ENCODE measurements at places on chromosomes 7 and 10.

DNA sequence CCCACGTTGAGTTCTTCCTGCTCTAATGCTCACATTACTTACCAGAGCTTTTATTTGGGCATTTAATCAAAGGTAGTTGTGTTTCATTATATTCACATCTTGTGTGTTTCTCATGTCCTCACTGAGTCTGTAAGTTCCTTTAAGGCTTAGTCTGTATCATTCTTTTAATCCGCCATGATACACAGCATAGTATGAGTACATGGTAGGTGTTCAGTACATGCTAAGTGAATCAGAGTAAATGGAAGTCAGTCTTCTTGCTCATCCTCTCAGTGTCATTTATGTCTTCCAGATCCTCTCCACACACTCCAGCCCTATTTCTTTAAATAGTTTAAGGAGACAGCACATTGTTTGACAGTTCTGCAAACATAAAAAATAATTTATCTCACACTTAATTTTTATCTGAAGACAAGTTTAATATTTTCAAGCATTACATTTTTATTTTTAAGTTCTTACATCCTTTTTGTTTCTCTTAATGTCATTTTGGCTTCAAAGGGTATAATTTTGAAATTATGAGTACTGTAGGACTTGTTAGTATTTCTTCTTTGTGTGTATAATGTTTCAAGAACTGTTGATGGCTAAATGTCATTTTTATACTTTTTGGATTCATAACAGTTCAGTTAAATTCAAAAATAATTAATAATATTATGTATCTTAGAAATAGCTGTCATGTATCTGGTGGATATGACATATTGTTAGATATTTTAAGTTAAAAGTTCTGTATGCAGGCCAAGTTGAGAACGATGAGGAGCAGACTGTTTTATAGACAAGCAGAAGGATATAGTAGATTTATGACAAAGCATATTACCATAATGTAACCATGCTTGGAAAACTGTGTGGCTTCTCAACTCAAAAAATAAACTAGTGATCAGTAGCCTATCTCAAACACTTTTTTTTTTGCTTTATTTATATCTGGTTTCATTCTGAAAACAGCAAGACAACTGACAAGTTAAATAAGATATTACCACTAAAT, 342.7 kb downstream of the LRMDA start:
- DNase-seq, result no peak

- no peak for DNase-seq
Observed at GRCh38 chr10:72727130-72727529, 35.2 kb downstream of the MCU start.

GRCh38 chr7:101133621-101134398, 6.9 kb downstream of the SERPINE1 start:
- DNase-seq, result no peak

DNA sequence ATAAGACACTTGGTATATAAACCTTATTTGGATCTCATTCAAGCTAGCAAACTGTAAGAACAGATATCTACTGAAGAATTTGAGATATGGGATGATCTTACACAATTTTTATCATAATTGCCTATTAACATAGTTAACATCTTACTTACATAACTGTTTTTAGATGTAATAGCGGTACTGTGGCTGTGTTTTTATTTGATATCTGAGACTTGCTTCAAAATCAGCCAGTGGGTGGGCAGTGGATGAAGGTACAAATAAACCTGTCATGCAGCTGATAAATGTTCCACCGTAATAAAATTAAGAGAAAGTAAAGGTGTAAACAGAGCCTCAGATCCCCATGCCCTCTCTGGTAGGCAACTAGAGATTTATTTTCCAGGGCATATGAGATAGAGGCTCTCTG, 28.4 kb upstream of the PTPRN2 start:
- DNase-seq, result no peak

- DNase-seq, result no peak
Observed at GRCh38 chr7:44157116-44158080, 16.3 kb upstream of the MYL7 start.

GRCh38 chr10:11294831-11295450, 277.3 kb downstream of the CELF2 start:
- no peak for DNase-seq

DNA sequence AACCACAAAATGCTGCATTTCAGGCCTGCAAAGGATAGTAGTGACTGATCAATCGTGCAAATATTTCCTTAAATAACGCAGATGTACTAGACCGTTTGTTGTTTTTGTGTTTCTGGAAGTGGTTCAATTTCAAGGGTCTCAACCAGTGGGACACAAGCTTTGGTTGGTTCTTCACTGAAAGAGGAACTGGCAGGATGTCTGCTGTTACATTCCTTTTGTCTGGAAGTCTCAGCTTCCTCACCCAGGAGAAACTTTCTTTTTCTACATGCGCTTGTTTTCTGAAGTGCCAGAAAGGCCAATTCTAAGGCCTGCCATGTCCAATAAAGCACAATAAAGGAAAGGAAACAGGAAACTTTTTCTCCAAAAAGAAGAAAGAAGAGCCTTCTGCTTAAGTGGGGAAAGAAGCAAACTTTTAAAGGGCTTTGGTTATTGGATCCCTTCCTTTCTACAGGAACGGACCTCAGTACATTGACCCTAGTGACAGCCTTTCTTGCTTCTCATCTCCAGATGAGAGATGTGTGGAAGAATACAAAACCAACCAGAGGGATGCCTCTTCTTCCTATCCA, 4.1 kb downstream of the DKK1 start:
- DNase-seq, result no peak

- no peak for DNase-seq
Observed at GRCh38 chr10:70323697-70324338, 40.0 kb upstream of the NPFFR1 start.

DNA sequence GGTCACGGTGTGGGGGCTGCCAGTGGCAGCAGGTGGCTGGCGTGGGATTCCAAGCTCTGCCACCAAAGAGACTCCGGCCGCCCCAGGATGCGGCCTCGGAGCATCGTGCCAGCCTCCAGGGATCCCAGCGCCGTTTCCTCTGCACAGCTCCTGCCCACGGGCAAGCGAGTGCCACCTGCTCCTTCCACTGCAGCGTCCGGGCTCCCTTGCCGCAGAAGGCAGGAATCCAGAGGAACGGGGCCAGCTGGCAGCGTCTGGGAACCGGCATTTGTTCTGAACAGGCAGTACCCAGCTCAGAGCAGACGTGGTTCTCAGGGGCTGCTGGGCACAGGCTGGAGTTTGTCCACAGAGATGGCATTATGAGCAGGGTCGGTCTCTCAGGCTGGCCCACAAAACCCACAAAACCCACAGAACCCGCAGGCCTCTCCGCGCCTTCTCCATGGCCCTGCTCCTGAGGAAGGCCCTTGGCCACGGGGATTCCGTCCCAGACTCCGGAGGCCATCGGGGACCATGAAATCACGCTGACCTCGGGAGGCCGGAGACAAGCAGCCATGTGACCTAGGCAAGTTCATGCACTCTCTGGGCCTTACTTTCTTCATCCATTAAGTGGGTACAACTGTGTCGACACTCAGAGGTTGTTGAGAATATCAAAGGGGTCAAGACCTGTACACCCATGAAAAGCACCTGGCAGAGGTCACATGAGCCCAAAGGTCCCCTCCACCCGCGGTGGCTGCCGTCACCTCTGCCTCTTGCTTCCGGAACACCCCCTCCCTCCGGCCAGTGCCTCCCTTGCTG, 72.1 kb upstream of the TNRC18 start:
- DNase-seq, result no peak

DNA sequence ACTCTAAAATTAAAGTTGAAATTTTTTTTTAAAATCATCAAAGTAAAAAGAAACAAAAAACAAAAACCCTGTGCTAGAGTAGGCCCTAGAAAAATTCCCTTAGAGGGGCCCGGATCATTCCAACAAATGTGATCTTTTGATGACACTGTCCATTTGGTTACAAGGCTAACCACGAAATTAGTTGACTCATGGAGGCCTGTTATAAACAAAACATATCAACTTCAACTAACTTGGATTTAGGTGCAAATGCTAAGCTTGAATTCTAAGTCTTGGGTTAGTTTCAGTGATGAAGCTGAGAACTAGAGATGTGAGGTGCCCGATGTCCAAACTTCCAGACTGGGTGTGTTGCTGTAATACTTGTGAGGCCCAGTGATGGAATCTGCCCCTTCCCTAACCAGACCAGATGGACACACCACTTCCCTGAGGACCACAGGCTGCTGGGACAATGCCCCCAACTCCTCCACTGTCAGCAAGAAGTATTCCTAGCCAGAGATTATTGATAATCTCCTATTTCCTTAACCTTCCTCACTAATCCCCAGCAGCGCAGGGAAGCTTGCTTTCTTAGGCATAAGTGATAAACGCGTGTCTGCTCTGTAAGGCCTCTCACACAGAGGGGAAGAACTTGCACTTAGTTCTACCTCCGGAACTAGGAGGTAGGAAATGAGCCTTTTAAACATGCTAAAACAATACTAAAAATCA, 108.7 kb downstream of the RAPGEF5 start:
- no peak for DNase-seq

GRCh38 chr10:28666751-28667467, 10.4 kb upstream of the BAMBI start:
- DNase-seq, result no peak

- no peak for DNase-seq
Observed at GRCh38 chr10:29386342-29386999, 97.6 kb downstream of the LYZL1 start.

GRCh38 chr7:111085356-111085755, 5.6 kb upstream of the LRRN3 start:
- DNase-seq, result no peak

DNA sequence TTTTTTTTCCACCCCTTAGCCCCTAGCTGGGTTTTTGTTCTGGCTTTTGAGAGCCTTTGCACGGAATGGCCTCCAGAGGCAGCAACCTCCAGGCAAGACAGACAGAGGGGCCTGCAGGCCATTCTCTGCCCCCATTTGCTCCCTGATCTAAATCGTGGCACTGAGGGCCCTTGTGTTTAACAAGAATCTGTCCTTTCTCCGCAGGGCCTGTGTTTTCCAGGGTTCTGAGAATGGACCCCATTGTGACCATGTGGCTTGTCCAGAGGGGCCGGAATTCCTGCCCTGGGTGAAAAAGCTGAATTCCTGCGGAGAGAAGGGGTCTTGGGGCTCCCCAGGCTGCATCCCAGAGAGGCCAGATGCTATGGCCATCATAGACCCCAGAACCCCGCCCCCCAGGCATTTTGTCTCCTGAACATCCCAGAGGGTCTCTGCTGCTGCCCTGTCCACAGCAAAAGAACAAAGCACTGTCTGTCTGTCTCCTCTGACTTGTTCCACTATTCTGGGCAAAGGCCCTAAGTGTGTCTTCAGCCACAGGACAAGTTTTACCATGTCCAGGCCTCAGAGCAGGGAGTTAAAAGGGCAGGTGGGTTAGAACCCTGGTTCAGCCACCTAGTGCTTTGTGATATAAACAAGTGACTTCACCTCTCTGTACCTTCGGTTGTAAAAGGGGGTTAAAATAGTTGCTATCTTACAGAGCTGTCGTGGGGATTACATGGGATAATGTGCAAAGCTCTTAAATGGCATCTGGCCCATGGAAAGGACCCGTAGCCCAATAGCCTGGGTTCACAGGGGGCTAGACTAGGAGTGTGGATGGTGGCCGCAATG, 155.6 kb downstream of the SH3PXD2A start:
- DNase-seq, result no peak

DNA sequence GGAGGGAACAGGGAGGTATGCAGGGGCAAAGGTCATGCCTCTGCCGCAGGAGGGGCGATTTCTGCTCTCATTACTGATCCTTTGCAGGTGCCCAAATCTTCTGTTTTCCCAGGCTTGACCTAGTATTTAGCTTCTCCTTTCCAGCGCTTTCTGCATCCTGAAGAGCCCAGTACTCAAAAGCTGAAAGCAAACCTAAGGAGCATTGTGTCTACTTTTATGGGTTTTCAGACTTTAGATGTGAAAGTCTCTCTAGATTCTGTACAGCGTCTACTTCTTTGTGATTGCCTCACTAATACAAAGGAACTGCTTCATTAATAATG, 560 bp downstream of the GBF1 start:
- DNase-seq, result no peak

DNA sequence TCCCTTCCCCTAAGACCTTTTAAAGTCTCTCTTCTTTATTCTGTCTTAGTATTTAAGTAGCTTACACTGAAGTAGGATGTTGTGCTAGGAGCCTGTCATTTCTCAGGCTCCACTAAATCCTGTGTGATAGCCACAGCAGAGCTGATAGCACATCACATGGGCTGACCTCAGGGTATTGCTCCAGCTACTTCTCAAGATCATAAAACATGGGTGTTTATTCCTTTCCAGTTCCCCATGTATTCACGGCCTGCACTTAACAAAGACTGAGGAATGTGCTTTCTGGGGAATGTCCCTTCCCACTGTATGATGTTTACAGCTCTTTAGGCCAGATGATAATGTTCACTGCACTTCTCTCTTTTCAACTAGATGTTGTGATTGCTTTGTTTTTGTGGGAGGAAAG, 1086.8 kb downstream of the KCNMA1 start:
- DNase-seq, result no peak

DNA sequence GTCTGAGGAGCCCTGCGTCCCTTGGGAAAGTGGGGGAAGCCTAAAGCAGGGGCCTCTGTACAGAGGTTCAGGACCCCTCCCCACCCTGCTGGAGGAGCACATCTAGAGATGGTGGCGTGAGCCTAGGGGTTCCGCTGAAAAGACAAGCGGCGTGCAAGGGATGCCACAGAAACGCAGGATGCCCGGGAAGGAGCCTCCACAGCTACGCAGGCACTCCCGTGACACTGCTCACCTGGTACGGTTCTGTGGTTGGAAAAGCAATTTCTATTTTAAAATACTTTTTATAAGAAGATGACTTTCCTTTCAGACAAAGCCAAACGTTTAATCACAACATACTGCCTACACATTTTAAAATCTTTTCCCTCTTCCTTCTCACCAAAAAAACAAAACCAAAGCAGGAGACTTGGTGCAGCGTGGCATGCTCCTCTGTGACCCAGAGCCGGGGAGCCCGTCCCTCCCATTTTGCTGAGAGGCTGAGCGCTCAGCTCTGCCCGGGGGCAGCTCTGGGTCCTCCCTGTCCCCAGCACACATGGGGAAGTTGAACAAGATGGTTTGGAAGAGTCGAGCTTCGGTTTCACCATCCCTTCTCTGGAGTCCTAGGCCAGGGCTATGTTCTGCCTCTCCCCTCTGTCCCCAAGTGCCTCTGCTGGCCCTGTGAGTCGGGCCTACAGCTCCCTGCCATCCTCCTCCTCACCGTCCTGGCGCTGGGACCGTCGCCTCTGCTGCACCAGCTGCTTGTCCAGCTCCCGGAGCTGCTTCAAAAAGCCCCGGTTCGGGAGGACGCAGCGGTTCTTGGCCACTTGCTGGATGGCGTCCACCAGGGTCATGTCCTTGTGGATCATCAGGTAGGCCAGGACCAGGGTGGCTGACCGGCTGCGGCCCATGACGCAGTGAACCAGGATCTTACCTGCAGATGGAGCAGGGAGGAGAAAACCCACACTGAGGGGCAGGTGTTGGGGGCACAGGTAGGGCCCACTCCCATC, 74.0 kb upstream of the SAMD8 start:
- no peak for DNase-seq

DNA sequence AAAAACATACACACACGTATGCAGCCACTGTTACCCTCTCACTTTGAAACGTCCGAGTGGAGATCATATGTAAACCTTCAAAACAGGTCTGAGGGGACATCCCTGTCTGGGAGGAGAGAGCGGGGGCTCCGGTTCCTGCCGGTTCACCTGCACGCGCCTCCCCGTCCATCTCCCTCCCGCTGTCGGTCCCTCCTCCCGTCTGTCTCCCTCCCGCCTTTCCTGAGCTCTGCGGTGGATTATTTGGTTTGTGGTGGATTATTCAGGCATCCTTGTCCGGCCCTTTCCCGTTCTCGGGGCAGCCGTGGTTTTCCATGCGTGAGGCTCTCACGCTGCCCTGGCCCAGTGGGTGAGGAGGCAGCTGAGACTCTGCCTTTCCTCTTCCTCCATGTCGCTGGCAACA, 59.8 kb downstream of the NKX6-2 start:
- no peak for DNase-seq

- no peak for DNase-seq
Observed at GRCh38 chr10:63114031-63114814, 18.9 kb upstream of the NRBF2 start.

- DNase-seq, result peak; percentile 80
Observed at GRCh38 chr7:140696024-140696679, 356 bp upstream of the NDUFB2 start.

Measured in 8988T (cell line).